GM23248 (cell line): ENCODE measurements at places on chromosomes 12 and 14. TPM values are rescaled to one million over a fixed set of nuclear protein-coding genes. Genes with fewer than 3 reads are reported as not detected.

Gene TPPP2
- total RNA-seq, result not detected in 2 replicates

Gene ISCU
- total RNA-seq, result 145 and 159 TPM in 2 replicates

Gene SDS
- total RNA-seq, result not detected in 2 replicates

Gene SOCS2
- total RNA-seq, result 72.6 and 80.2 TPM in 2 replicates

Gene EPYC
- not detected in 2 replicates for total RNA-seq

Gene RAPGEF3
- total RNA-seq, result 1.3 and 3.7 TPM in 2 replicates

Gene MDGA2
- not detected in 2 replicates for total RNA-seq

Gene SIX6
- not detected in 2 replicates for total RNA-seq

Gene ZFHX2
- total RNA-seq, result under 0.01 TPM in 1 of 2 replicates, not detected in the other

Gene AICDA
- total RNA-seq, result not detected in 2 replicates

Gene NFATC4
- total RNA-seq, result 96.9 and 113 TPM in 2 replicates

Gene NEUROD4
- total RNA-seq, result not detected in 2 replicates

Gene GTF2H3
- 38.7 and 54.5 TPM in 2 replicates for total RNA-seq

Gene POTEG
- total RNA-seq, result not detected in 2 replicates

Gene PRB2
- total RNA-seq, result not detected in 2 replicates

GRCh38 chr12:5923751-5924150, 21.3 kb downstream of the ANO2 start:
- no peak for DNase-seq

DNA sequence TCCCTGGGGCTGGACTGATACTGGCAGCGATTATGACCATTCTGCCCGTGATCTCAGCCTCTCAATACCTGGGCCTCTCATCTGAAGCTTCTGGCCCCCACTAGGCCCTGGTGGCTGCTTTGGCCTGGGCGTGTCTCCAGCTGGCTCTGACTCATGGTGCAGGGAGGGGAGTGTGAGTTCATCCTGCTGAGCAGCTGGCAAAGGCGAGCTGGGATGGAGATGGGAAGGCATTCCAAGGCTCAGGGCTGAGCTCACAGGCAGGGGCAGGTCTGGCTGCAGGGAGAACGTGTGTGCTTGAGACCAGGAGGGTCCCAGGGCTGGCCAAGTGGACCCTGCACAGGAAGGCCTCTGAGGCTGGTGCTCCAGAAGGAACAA, 221.8 kb downstream of the TMEM121 start:
- DNase-seq, result peak; percentile 16

GRCh38 chr12:48454667-48455066, 17.7 kb upstream of the ANP32D start:
- DNase-seq, result peak; percentile 49

DNA sequence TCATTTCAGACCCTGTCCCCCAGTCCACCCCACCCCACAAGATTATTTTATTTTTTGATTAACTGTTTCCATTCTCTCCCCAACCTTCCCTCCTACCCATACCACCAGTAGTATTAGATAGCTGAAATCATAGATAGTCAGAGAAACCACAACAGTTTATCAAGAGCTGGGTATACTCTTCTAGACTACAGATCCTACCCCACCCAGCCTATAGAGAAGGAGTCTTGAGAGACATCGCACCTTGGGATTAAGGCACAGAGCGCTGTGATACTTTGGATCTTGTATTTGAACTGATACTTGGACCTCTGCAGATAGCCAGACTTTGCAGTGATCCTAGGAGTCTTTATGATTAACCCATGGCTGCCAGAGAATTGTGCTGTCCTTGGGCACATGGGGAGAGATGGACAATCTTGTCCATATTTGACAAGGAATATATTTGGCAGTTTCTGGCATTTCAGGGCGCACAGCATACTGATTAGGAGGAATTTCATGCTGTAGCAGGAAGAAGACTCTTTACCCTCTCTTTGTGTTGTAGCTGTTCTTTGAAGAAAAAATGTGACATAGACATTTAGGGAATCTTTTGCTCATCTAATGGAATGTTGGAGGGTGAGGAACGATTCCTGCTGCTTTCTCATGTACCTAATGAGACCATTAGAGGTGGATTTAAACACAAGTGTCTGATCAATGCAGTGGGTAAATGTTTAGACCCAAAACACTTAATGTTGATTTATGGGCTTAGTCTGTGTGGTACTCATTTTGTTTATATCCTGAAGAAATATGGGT, 982 bp downstream of the RBMS2 start:
- peak; percentile 59 for DNase-seq

GRCh38 chr12:19273482-19274330, 144.2 kb downstream of the PLEKHA5 start:
- DNase-seq, result peak; percentile 93

GRCh38 chr12:132813443-132813842, 15.2 kb downstream of the GOLGA3 start:
- no peak for DNase-seq

DNA sequence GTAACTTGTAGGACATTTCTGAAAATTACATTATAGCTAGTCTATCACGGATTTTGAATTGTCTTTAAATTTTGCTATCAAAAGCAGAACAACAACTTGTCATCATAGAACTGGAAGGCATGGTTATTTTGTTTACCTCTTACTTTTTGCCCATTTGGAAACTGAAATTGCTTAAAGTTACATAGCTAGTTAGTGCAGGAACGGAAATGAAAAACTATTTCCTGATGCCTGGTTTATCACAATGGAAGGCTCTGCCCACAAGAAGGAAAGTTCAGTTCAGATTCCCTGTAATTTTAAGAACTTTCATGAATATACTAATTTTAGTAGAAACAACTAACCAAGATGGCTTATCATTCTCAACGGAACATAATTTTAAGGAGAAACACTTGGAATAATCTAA, 427.7 kb downstream of the RAD51B start:
- DNase-seq, result no peak

GRCh38 chr14:49463146-49463545, 123.0 kb downstream of the RPS29 start:
- no peak for DNase-seq

- DNase-seq, result no peak
These were observed 2.3 kb upstream of the JPH4 start for GRCh38 chr14:23580948-23581281.

DNA sequence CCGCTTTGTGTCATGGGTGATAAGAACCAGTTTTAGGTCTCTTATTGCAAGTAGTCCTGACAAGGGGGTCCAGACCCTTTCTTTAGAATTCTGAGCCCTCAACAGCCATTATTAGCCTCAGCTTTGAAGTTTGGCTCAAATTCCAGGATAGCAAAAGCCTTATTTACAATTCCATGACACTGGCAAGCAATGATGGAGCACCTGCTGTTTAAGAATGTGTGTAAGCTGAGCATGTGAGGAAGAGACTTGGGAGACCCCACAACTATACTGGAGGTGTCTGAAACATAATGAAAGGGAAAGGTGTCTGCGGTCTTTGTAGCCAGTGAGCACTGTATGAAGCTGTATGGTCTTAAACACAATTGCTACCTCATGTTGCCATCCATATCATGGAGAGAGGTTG, 119.8 kb downstream of the TBX5 start:
- no peak for DNase-seq

- DNase-seq, result peak; percentile 12
These were observed 162.2 kb downstream of the STXBP6 start for GRCh38 chr14:24887623-24888304.

GRCh38 chr14:95533391-95533821, 1.4 kb upstream of the GLRX5 start:
- DNase-seq, result peak; percentile 83

- no peak for DNase-seq
These were observed 446.6 kb downstream of the RPS29 start for GRCh38 chr14:49139593-49139992.

- no peak for DNase-seq
These were observed 234.0 kb upstream of the HMGA2 start for GRCh38 chr12:65590318-65590717.

- DNase-seq, result peak; percentile 82
These were observed 95.6 kb downstream of the GAS2L3 start for GRCh38 chr12:100668945-100669536.

DNA sequence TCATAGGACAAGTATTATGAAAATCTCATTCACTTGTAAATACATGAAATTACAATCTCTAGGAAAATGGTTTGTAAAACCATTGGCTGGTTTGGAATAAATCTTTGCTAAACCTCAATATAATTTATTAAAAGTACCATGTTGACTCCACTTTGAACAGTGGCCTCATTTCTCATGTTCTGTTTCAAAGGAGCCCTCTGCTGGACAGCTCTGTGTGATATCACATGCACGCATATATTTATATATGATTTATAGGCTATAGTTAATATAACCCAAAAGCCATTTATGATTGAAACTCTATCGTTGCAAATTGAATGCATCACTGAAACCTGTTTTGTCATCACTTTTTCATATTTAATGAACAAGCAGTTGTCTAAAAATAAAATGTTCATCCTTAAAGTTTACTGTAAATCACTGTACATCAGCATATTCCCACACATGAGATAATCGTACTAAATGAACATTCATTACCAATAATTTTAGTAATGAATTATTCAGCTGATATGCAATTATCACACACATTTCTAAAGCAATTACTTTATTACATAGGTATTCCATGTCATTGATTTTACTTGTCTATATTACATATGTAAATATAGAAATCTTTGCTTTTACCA, 493.8 kb downstream of the NPAS3 start:
- peak; percentile 70 for DNase-seq

DNA sequence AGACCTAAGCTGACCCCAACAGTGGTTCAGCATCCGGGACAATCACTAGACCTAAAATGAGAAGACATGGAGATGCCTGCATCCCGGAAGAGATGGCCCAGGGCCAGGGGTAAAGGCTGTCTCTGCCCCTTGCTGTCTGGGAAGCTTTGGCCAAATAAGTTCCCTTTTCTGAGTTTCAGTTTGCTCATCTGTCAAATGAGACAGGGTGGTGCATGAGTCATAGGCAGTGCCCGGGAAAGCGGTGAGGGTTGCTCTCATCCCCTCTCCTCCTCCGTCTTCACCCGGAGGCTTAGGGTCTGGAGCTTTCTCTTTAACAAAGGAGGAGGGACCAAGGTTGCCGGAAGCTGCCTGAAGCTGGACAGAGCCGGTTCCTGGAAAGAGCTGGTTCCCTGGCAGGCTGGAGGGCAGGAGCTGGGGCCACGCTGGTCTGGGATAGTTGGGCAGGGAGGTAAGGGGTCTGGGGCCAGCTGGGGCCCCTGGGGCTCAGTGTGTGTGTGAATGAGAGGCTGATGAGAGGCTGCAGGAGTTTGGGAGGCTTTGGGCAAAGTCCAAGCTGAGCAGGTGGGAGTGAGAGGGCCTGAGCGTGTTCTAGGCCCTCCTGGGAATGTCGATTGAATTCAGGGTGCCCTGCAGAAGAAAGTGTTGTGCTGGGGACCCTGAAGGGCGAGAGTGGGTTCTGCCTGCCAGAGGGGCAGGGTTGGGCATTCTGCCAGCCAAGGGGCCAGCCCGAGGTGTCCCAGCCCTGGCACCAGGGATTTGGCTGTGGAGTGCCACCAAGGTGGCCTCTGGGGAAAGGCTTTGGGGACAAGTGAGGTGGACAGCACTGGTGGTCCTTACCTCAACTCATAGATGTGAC, at the start of gene SDSL:
SDSL (plus strand) TSS at position 351 of the 856 bp plus-strand sequence. CDS start 5,603 bp downstream, outside the sequence.
- peak; percentile 89 for DNase-seq

DNA sequence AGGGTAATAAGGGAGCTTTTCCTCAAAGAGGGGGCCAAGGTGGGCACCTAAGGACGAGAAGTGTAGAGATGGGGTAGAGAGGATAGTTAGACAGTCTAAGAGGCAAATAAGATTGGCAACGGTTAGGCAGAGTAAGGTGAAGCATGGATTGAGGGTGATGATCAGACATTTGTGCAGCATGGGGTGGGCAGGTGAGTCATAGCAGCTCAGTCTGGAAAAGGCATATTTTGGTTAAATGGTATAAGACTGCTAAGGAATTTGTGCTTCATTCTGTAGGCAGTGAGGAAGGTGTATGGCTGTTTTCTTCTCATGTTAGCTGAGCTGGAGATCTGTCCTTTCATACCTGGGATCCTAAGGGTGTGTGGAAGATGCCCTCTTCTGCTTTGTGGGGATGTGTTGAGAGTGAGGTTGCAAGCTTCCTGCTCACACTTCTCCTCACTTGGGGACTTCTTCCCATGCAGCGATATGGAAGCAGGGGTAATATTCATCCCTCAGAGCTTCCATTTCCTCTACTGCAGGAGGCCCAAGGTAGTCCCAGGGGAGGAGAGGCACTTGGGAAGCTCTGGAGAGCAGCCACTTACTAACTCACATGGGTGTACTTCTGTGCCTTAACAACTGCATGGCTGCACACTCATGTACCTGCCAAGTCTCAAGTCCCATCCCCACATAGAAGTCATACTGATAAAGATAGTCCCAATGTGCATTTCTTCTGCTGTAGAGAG, 28.9 kb downstream of the GSG1 start:
- peak; percentile 53 for DNase-seq

GRCh38 chr12:121888478-121889273, at the start of gene PSMD9:
PSMD9 (plus strand) TSS chr12:121888790; CDS start chr12:121888857, 67 bp downstream.
- peak; percentile 99 for DNase-seq

GRCh38 chr12:72318341-72318740, 46.2 kb downstream of the TRHDE start:
- no peak for DNase-seq

- no peak for DNase-seq
These were observed 198.5 kb downstream of the STXBP6 start for GRCh38 chr14:24851406-24851805.
